ENCODE measurements at places on chromosomes 5 and 9. TPM values are rescaled to one million over a fixed set of nuclear protein-coding genes. Genes with fewer than 3 reads are reported as not detected.
A peak's percentile ranks its signal among the peaks of the same experiment; 100 is the strongest.

The PRDM9 gene
- not detected for total RNA-seq

DNA sequence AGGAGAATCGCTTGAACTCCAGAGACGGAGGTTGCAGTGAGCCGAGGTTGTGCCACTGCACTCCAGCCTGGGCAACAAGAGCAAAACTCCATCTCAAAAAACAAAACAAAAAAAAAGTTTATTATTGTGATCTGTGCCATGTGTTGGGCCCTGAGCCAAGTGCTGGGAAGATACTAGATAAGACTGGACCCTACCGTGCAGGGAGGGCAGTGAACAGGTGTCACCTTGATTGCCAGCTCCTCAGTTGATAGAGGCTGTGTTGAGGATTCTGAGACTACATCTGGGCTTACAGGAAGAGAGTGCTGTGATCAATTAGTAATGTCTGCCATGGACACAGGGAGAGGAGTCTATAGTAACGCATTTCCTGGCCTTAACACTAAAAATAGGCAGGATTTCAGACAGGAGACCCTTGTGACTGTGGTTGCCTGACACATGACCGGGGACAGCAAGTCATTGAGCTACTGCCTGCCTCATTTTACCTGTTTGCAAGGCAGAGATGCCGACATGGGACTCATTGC lies 201.5 kb downstream of the C9orf50 start:
- DNase-seq = no peak

- no peak for DNase-seq
These were observed 16.2 kb downstream of the HACD4 start for GRCh38 chr9:21015129-21015815.

- no peak for DNase-seq
These were observed 243.3 kb upstream of the ANKRD55 start for GRCh38 chr5:56476487-56476856.

- DNase-seq = no peak
These were observed 28.8 kb upstream of the PANK3 start for GRCh38 chr5:168607946-168608345.

- peak; percentile 73 for DNase-seq
These were observed 40.0 kb upstream of the ARSB start for GRCh38 chr5:79025054-79025472.

GRCh38 chr5:150147670-150148069 lies 8.0 kb downstream of the PDGFRB start:
- no peak for DNase-seq

DNA sequence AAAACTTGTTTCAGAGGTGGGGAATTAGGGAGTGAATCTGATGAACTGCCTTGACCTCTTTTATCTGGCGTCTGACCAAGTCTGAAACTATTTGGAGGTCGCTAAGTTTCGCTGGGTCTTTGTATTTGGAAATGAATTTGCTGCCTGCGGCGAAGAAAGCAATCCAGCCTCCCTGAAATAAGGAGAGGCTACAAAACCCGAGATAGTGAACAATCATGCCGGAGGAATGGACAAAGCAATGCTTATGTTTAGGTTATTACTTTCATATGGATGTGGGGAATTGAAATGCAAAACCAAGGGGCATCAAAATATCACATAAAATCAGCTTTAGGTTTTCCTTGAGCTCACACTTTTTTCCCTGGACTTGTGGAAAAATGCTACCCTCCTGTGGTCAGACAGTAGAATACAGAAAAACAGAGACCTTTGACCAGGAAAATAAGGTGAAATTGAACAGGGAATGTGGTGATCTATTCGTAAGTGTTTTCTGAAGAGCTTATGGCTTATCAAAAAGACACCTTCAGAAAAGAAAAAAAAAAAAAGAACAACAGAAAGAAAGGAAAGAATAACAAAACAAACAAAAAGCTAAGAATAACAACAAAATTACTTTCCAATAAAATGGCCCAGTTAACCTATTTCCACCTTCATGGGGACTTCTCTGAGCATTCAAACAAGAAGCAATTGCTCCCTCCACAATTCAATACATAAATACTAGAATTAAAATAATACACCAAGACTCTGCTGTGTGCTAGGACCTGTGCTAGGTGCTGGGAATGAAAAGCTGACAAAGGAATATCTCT lies 68.6 kb upstream of the DPYSL3 start:
- no peak for DNase-seq

DNA sequence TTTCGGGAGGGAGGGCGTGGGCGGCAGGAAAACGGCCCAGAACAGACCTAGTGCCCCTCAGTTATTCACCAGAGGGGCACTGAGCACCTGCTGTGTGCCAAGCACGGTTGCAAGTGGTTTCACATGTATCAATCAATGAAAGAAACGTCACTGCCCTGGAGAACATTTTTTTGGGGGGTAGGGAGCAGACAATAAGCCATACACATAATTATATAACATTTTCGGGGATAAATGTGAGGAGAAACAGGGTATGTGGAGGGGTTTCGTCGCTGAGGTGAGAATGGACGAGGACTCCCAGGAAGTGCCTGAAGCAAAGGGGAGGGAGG lies 444 bp upstream of the ZNF354A start:
- no peak for DNase-seq

DNA sequence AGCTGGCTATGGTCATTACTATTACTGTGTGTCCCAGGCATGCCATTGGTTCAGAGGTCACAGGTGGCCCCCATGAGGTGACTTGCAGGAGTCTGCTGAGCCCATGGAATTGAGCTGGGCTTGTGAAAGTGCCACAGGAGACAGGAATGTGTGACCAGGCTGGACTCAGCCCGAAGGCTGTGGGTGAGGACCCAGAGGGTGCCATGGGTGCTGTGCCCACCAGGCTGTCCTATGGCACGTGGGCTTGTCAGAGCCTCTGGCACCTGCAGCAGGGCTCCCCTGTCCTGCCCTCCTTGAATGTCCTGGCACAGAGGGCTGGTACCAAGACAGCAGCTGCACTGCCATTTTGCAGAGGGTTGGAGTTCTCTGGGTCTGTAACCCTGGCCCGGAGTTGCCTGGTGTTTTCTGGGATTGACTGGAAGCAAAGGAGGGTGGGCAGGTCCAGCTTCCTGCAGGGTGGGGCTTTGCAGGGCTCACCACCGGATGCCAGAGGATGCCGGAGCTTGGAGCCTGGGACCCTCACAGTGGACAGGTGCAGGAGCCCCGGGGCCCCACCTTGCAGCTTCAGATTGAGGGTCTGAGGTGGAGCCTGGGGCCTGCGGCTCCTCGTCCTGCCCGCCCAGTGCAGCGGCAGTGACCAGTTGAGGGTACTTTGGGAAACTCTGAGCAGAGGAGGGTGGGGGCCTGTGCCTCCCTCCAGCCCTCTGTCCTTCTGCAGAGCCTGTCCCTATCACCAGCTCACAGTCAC lies 14.2 kb downstream of the COL5A1 start:
- no peak for DNase-seq

GRCh38 chr9:105344283-105344682 lies 99.8 kb downstream of the SLC44A1 start:
- DNase-seq = no peak

The FIBCD1 gene
- total RNA-seq = 0.53 TPM

DNA sequence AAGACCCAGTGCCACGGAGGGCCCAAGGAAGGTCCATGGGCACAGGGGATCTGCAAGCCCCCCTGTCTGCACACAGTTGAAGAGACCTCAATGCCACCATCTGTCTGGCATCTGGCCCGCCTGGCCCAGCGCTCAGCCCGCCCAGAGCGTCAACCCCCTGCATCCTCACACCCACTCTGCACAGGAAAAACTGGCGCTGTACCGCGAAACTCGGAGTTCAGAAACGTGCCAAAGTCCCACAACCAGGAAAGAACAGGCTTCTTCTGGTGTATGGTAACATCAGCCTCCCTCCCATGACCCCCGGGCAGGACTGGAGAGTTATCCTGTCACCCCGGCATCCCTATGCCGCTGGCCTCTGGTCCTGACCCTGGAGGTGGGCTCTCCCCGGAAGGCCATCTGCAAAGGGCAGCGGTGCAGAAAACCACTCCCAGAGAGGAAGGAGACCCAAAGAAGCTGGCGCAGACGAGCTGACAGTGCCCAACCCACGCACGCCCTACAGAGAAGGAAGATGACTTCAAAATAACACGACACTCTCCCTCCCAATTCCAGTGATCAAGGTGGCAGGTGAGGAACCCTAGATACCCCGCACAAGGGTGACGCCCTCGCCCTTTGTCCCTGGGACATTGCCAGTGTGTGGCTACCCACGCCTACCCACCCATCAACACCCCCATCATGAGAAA lies 18.9 kb downstream of the VAV2 start:
- DNase-seq = no peak

DNA sequence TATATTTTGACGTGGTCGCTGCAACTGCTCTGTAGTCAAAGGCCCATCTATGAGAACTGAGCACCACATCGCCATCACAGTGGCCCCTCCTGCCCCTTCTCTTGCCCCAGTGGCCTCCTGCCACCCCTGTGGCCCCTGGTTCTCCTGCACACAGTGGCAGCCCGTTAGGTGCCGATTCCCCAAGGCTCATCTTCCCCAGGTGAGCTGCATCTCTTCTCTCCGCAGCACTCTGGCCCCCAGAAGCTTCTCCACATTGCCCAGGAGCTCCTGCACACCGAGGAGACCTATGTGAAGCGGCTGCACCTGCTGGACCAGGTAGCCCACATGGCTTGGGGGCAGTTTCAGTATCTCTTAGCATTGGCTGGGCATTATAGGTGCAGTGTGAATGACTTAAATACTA lies 55.4 kb downstream of the FGD3 start:
- DNase-seq = no peak

DNA sequence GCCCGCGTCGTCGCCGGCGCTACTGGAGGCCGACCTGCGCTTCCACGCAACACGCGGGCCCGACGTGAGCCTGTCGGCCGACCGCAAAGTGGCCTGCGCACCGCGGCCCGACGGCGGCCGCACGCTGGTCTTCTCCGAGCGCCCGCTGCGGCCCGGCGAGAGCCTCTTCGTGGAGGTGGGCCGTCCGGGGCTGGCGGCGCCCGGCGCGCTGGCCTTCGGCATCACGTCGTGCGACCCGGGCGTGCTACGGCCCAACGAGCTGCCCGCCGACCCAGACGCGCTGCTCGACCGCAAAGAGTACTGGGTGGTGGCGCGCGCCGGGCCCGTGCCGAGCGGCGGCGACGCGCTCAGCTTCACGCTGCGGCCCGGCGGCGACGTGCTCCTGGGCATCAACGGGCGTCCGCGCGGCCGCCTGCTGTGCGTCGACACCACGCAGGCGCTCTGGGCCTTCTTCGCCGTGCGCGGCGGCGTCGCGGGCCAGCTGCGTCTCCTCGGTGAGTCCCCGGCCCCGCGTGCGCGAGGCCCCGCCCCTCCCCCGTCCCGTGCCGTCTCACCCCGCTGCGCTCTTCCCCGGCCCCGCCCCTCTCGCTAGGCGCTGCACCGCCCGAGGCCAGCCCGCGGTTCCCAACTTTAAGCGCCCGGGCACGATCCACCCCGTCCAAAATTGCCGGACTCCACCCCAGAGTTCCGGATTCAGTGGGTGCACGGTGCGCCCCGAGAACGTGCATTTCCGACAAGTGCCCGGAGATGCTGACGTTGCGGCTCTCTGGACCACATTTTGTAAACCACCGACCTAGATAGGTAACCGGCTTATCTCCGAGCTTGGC lies 42.8 kb downstream of the NEURL1B start:
- DNase-seq = no peak

The CDX1 gene
- 5.0 TPM for total RNA-seq

- no peak for DNase-seq
These were observed 19.7 kb downstream of the ZSWIM6 start for GRCh38 chr5:61351733-61352132.

DNA sequence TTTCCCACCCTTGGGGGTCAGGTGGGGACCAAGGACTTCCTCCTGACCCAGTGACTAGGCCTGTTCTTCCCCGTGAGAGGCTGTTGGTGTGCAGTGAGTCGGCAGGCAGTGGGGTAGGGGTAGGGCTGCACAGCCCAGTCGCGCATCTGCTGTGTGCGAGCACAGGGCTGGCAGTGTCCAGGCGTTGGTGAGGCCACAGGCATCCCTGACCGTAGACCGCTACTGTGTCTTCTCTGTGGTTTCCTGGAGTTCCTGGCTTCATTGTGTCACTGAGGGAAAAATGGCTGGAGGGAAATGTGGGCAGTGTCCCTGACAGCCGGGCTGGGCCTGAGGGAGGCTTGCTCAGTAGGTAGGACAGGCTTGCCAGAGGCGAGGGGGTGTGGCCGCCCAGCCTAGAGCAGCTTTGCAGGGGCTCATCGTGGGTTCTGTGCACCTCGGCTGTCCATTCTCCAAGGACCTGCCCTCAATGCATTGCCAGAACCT lies 95.4 kb downstream of the CACNA1B start:
- DNase-seq = peak; percentile 58

GRCh38 chr9:11431490-11431889 lies 818.7 kb upstream of the PTPRD start:
- DNase-seq = no peak

GRCh38 chr5:102627315-102627714 lies 127.8 kb upstream of the PAM start:
- no peak for DNase-seq

- no peak for DNase-seq
These were observed 116.5 kb downstream of the SLC1A3 start for GRCh38 chr5:36722900-36723299.

The TSPAN17 gene
- 45.9 TPM for total RNA-seq

- DNase-seq = no peak
These were observed 11.5 kb downstream of the SLC6A19 start for GRCh38 chr5:1212881-1213280.

DNA sequence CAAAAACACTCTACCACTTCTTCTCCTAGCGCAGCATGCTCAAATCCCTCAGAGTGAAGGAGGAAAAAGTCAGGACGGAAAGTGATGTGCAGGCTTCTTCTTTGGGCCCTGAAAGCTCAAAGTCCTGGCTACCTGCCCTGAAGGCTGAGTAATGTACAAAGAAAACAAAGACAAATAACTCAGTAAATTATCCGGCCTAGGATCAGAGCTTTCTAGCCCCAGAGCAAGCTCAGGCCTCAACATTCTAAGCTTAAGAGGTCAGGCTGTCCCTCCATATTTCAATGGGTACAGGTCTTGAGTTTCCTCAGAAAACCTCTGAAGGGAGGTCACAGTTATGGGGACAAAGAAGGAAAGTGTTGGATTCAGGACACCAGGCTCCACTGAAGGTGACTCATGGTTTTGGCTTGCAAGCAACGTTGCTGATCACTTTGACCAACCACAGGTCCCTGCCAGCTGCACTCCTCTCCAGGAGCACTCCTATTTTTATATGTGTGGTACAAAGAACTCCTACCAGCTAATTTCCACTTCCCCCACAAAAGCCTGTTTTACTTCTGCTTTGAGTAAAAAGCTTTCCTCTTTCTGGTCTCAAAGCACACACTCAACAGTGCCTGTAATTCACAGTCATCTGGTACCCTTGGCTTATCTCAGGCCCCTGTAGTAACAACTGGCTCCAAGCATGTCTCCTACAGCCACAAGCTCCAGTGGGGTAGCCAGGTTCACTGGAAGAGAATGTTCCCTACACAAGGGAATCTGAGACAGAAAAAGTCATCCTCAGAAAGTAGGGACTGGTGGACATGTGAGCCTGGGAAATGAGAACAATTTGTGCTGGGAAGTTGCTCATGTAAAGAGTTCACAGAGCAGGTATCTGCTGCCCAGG lies 115.7 kb downstream of the UGCG start:
- no peak for DNase-seq

- no peak for DNase-seq
These were observed 40.8 kb upstream of the KCNV2 start for GRCh38 chr9:2676466-2676865.

- no peak for DNase-seq
These were observed 819.1 kb upstream of the GRAMD2B start for GRCh38 chr5:125604104-125604503.

Data from type B pancreatic cell (in vitro differentiated cells).